Suppressor macrophage treated with lipopolysaccharide for 4 hours (primary cell): ENCODE measurements at places on chromosomes 7 and 10.

DNA sequence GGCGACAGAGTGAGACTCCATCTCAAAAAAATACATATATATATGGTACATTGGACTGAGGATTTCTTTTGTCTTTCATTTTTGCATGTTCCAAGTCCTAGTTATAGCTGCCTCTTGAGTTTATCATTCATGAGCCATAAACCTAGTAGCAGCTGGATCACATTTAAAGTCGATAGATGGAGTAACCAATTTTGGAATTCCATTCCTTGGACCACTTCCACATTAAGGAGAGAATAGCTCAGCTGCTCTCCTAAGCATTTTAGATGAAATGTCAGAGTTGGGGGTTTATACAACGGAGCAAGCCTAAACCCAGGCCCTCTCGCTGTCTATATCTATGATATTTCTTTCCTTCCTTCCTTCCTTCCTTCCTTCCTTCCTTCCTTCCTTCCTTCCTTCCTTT, 141.2 kb downstream of the LYZL1 start:
- no peak for DNase-seq

- DNase-seq = no peak
Measured at GRCh38 chr7:86320889-86321288, 322.8 kb upstream of the GRM3 start.

DNA sequence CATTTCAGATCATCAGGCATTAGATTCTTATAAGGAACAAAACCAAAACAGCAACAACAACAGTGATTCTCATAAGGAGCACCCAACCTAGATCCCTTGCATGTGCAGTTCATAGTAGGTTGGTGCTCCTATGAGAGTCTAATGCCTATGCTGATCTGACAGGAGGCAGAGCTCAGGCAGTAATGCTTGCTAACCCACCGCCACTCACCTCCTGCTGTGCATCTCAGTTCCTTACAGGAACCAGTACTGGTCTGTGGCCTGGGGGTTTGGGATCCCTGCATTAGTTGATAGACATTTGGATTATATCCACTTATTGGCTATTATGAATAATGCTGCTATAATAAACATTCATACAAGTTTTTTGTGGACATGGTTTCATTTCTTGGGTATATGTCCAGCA, 14.0 kb downstream of the MKLN1 start:
- no peak for DNase-seq

DNA sequence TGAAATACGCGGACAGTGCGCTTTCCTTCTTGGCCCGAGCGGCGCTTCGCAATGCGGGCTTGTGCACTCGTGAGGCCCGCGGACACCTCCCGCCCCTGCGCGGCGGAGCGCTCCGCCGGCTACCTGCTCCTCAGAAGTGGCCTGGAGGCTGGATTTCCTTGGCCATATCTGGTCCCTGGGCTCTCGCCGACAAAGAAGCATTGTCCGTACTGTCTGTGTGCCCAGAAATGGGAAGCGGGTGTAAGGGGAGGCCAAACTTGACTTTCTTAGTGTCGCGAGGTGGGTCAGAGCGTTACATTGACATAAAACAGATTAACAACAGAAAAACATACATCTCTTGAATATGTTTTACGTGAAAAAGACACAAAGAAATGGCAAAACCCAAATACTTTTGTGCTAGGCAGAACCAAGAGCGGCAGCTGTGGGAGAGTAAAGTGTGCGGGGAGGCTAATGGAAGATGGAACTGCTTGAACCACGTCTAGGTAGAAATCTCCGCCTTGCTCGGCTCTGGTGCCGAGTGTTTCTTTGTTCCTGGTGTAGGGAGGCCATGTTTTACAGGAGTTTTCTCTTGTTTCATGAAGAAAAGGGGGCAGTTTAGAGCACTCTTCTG, 1.4 kb downstream of the LANCL2 start:
- peak; percentile 9 for DNase-seq

DNA sequence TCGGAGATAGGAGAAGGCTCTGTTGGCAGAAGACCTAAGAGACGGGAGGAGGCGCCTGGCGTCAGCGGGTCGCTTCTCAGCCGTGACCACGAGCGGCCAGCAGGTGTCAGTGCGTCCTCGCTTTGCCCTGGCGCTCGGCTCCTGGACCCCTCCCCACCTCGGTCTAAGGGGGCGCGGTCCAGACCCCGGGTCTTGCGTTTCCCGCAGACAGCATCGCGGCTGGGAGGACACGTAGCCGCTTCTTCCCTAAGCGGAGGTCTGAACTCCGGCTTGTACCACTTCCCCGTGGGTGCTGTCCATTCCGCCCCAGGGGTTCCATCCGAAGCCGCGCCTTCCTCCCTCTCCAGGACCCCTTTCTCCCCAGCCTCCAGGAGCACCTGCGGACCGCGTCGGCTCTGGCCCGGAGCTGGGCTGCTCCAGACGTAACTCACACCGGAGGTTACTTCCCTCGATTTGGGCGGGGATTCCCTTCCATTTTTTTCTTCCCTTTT, 593 bp upstream of the ADRA2A start:
- DNase-seq = peak; percentile 56

GRCh38 chr10:61061923-61062504, 118.0 kb upstream of the RHOBTB1 start:
- no peak for DNase-seq

- DNase-seq = no peak
Measured at GRCh38 chr7:11185179-11185815, 211.6 kb downstream of the PHF14 start.

DNA sequence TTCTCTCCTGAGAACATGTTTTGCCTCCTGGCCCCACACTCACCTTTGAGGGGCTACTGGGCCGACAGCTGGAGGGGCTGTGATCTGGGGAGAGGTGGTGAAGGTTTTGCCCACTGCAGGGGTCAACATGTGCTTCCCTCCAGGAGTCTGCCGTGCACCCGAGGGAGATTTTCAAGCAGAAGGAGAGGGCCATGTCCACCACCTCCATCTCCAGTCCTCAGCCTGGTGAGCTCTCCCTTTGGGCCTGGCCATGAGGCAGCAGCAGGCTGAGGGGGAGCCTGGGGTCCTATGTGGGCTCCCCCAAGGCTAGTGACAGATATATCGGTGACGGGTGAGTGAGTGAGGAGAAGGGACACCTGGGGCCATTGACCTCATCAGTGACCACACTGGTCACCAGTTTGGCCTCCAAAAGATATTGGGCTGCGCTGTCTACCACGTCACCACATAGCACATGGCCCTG, 6.6 kb downstream of the PGAM2 start:
- no peak for DNase-seq

DNA sequence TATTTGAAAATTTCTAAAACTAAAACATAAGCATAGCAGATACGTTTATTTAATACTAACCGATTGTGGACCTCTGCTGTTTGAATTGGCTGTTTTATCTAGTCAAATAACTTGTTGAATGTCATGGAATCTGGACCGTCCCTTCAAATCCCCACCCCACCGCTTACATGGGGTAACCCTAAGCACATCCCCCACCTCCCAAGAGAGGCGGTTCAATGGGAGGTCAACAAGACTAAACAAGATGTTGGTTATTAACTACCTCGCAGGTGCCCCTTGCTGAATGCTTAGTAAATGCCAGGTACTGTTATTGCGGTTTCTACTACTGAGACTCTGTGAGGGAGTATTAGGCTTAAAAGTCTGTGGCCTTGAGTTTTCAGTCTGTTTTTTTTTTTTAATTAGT, 70.9 kb downstream of the DAGLB start:
- no peak for DNase-seq

DNA sequence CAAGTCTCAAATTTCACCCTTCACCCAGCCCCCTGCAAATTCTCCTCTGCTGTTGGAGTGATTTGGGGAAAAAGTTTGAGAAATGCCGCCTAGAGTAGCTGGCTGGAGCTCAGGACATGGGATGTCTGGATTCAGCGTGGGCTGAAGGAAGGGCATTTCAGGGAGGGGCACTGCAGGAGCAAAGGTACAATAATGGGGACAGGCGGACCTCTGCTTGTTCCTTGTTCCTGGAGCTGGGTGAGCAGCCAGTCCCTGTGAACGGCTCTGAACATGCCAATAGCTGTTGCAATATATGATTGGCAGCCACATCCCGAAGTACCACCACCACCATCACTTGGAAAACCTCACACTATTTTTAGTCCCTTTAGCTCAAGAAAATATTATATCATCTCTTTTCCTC, 23.4 kb downstream of the ADRA2A start:
- no peak for DNase-seq

GRCh38 chr7:108001764-108002725, 916 bp downstream of the LAMB1 start:
- no peak for DNase-seq

DNA sequence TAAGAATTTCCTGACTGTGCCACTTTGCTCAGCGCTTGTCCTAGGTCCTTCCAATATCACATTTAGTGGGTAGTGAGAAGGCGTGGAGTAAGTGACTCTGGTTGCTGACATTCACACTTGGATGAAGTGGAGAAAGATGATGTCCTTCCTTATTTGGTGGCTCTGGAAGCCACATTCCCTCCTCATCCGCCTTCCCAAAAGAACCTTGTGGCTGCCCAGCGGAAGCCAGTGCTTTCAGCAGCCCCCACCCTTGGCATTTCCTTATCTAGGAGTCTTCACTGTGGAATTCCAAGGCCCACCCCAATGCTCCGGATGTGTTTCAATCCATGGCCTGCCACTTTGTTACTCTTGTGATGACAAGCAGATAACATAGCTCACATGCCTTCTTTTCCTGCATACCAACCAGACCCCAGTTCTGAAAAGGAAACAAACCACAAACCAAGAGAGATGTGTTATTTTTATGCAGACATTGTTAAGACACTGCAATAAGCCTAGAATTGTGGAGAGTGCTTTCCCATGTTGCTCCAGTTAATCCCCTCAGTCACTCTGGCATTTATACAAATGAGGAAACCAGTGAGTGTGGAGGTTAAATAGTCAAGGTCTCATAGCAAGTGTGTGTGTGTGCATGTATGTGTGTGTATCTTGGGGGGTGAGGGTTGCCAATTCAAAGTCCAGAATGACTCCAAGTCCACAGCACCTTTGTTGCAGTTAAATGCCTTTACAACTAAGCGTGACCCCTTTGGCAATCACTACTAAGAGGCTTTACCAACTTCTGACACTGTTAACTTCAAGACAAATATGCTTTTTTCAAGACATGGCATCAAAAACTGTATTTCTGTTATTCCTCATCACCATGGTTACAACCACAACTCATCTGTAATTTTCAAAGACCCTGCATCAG, 10.3 kb upstream of the ANKRD1 start:
- no peak for DNase-seq

DNA sequence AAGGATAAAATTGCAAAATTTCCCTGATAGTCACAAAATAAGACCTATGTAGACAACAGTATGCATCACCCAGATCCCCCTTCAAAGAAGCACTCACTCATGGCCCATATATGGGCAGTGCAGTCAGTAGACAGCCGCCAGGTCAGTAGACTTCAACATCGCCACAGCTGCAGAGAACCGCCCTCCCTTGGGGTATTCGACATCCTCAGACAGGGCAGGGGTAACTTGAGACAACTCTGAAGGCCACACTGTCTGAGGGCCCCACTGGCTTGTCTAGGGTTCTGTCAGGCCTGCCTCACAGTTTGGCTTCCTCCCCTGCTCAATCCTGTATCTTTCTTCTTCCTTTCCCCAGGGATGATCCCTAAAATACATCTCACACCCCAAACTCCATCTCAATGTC, 172.3 kb downstream of the IMMP2L start:
- DNase-seq = no peak

DNA sequence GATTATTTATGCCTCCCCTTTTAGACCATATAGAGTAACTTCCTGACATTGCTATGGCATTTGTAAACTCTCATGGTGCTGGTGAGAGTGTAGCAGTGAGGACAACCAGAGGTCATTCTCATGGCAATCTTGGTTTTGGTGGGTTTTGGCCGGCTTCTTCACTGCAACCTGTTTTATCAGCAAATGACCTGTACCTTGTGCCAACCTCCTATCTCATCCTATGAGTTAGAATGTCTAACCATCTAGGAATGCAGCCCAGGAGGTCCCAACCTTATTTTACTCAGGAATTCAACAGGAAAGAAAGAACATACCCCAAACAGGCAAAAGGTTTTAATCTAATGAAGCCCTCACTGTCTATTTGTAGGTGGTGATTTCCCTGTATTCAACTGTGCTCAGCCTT, 205.4 kb upstream of the YAE1 start:
- DNase-seq = no peak

DNA sequence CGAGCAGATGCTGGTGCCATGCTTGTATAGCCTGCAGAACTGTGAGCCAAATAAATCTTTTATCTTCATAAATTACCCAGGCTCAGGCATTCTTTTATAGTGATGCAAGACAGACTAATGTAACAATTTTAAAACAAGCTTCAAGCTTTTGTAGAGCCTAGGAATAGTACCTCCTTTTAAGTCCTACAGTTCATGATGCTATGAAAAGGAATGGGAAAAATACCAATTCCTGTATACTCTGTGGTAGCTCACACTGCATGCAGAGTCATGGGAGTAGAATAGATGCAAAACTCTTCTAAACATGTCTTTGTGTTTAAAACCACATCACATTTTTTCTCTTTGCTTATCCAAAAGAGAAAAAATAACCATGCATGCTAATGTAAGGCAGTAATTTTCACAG, 66.6 kb upstream of the WNT16 start:
- DNase-seq = no peak

DNA sequence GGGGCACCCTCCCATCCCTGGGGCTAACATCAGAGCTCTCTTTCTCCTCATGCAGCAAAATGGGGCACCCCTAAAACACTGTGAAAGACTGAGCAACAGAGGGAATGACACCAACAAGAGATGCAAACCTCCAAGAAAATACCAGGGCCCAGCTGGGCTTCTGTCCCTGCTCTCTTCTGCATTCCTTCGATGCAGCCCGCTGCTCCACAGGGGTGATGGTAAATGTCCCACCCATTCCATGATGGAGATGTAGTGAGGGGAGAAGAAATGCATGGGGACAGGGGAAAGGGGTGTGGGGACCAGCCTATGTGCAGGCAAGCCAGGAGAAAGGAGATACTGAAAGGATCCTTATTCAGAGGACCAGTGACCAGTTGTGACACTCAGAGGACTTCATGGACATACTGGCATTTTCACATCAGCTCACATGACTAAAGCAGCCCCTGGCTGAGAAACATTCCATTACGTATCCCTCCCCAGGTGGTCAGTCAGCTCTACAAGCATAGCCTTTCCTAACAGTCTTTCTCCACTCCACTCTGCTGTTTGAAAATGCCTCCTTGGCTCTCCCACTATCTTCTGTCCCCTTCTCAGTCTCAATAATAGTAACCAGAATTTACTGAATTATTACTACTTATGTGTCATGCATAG, 13.3 kb downstream of the SORBS1 start:
- DNase-seq = no peak

DNA sequence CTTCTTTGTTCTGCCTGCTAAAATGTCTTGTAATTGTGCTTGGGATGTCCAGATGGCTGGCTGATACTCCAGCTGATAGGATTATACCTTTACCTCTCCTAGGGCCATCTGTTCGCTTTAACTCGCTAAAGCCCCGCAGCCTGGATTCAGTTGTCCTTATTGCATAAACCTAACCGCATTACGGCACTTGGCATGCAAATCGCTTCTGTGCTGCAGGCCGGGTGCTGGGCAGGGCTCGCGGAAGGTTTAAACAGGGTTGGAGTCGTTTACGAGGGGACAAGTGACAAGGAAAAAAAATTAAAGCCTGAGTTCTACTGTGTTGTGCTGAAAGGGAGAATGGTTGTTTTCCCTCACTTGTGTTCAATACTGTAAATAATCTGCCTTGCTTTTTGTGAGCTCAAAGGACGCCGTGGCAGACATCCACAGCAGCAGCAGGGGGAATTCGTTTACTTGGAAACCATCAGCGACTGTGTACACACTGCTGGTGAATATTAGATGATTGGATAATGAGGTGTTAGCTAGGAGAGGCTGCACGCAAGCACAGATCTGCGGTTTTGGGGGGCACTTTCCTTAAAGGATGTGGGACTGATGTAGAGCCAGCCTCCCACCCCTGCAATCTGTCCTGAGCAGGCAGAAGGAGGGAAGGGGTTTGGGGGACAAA, 93.0 kb downstream of the EBF3 start:
- no peak for DNase-seq

- no peak for DNase-seq
Measured at GRCh38 chr7:44393238-44394111, 68.1 kb upstream of the CAMK2B start.
